ENCODE measurements at places on chromosomes 7 and 10.

GRCh38 chr7:34225193-34225592 lies 319.9 kb downstream of the BMPER start:
- DNase-seq: no peak

GRCh38 chr7:44477063-44477830 lies 13.2 kb downstream of the NUDCD3 start:
- DNase-seq: peak; percentile 76

DNA sequence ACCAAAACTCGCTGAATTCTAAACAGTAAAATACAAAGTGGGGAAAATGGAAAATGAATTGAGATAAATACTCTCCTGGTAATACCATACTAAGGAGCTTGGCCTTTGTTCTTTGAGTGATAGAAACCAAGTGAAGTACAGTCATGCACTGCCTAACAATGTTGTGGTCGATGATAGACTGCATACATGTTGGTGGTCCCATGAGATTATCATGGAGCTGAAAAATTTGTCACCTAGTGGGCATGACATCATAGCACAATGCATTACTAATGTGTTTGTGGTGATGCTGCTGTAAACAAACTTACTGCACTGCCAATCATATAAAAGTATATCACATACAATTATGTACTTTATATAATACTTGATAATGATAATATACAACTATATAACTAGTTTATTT lies 419.1 kb downstream of the ARL4A start:
- no peak for DNase-seq

DNA sequence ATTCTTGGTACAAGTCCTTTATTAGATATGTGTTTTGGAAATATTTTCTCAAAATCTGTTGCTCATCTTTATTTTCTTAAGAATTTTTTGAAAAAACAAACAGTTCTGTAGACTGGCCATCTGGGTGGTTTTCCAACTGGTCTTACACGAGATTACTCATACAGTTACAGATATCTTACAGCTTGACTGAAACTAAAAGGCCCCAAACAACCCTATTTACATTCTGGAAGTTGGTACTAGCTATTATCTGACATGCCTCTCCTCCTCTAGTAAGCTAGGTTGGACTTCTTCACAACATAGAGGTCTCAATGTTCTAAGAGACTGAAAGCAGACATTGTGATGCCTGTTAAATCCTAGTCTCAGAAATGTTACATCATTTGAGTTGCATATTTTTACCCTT lies 52.0 kb downstream of the ZNF22 start:
- DNase-seq: no peak

GRCh38 chr7:5234852-5235831 lies 45.1 kb downstream of the WIPI2 start:
- DNase-seq: no peak

- peak; percentile 55 for DNase-seq
Measured at GRCh38 chr7:131370523-131370968, 42.9 kb downstream of the MKLN1 start.

GRCh38 chr10:299969-300368 lies 164.7 kb downstream of the ZMYND11 start:
- no peak for DNase-seq

DNA sequence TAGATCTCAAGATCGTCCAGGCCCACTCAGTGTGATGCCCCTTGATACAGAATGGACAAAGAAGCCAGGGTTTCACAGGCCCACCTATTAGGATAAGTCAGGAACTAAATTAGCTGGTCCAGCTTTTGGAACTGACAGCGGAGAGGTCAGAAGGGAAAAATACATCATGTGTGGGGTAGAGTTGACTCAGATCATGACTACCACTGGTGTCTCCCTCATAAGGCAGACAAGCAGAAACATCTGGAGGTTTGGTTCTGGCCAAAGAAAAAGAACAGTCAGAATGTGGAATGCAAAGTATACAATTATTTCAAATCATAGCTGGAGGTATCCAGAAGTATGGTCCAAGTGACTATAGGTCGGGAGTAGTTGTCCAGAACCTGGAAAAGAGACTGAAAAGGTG lies 621.1 kb upstream of the CELF2 start:
- DNase-seq: no peak

- DNase-seq: no peak
Measured at GRCh38 chr7:37089972-37090371, 358.7 kb downstream of the ELMO1 start.

- DNase-seq: no peak
Measured at GRCh38 chr10:66762218-66762729, 163.6 kb upstream of the LRRTM3 start.

GRCh38 chr7:80348223-80348622 lies 163.6 kb downstream of the GNAT3 start:
- no peak for DNase-seq

DNA sequence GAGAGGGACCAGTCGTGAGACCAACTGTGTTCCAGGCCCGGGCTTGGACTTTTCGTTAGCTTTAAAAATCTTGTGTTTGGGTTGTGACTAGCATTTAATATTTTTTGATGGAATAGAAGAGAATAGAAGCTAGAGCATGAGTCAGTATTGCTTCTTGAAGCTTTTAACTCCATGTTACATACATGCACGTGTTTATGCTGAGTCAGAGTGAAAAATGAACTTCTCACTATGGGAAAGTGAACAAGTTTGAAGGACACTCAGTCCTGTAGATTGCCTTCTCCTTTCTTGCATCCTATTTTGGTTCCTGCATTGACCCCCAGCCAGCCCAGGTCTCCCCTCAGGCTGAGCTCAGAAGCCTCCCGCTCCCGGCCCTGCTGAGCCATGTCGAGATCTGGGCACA lies 31.8 kb downstream of the GHRHR start:
- no peak for DNase-seq

DNA sequence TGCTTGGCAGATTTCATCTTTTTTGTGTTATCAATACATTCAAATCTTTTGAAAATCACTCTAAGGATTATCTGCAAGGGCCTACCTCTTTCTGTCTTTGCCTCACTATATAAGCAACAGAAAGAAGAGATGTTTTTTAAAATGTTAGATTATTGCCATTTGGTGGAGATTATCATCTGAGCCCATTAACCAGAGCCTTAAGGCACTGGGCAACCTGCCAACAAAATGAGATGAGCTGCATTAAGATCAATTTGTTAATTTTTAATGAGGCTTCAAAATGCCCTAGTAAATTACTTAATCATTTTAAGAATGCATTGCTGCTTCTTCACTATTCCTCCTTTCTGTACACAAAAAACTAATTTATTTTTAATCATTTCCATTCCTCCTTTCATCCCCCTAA lies 314.1 kb downstream of the SNX13 start:
- DNase-seq: no peak

GRCh38 chr10:88194041-88194887 lies 330.8 kb downstream of the PTEN start:
- peak; percentile 62 for DNase-seq

DNA sequence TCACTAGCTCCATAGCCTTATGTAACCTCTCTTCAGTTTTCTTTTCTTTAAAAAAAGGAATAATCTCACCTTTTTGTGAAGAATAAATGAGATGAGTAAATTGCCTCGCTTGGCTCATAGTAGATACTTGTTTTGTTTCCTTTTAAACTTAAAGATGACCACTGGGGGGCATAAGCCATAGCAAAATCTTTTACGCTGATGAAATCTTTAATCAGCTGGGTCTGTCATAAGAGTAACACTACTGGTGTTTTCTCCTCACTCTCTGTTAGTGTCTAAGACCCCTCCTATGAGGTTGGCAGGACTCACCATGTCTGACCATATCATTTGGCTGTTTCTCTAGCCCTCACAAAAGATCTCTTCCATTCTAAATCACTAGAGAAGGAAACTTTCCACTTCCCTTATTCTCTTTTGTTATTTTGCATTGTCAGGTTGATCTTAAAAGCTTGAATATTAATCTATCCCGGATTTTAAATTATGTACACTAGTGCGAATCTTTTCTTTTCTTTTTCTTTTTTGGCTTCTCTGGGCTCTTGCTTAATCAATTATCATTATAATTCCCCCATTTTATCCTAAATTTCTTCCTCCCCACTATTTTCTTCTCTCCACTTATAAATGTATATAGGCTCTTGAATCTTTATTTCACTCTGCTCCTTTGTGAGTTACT lies 12.5 kb downstream of the STAG3 start:
- DNase-seq: peak; percentile 74

DNA sequence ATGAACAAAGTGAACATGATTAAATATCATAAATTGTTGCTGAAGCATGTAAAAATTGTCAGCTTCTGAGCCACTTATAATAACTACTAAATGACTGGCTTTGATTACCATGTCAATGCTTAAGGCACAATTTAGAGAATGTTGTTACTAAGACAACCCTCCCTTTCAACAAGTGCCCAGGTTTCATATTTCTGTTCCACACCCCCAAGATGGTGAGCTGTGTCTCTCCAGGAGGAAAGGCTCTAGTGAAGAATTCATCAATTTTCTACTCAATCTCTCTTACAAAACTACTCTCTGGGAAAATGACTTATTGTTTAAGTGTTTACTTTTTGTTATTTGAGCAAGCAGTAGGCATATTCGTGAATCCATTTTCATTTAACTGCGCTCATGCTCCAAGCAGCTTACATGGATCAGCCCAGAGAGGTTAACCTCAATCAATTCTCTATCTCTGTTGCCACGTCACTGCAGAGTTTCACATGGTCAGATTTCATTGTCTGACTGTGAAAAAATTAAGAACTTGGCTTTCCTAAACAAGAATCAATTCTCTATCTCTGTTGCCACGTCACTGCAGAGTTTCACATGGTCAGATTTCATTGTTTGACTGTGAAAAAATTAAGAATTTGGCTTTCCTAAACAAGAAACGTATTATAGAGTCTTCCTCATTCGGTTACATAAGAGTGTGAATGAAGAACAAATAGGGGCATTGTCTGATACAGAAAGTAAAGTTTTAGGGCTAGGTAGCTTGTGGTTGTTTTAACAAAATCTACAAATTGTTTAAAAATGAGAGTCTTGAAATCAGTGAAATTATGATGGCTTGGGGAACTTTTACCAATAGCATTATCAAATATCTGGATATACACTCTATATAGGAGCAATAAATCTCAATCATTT lies 49.7 kb downstream of the CCDC71L start:
- DNase-seq: no peak

DNA sequence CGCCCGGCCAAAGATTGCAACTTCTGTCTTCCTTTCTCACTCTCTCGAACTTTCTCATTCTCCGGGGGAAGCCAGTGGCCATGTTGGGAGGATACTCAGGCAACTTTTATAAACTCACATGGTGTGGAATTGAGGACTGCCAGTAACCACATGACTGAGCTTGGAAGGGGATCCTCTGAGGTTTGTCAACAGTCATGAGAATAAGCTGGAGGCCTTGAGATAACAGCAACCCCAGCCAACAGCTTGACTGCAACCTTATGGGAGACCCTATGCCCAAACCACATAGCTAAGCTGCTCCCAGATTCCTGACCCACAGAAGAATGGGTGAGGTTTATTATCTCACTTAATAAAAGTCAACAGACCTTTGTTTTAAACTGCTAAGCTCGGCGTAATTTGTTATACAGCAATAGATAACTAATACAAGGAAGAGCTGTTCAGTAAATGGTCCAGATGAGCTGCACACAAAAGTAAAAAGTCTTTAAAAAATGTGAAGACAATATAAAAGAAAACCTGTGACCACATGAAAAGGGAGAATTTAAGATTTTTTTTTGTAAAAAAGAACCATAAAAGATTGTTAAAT lies 9.6 kb downstream of the SYPL1 start:
- DNase-seq: no peak

Measured in CD4-positive, alpha-beta T cell treated with Interleukin-21 for 1 hour (primary cell).